Osteoblast (primary cell): ENCODE measurements at places on chromosomes 2 and 18. TPM values are rescaled to one million over a fixed set of nuclear protein-coding genes. Genes with fewer than 3 reads are reported as not detected.

Gene VWC2L
- not detected in 2 replicates for total RNA-seq

Gene HK2
- 74.6 and 76.4 TPM in 2 replicates for total RNA-seq

Gene ALPG
- total RNA-seq: not detected in 2 replicates

Gene OTOS
- total RNA-seq: not detected in 2 replicates

Gene RHBDD1
- 24.2 and 25.3 TPM in 2 replicates for total RNA-seq

Gene EPAS1
- 198 and 260 TPM in 2 replicates for total RNA-seq

Gene KYNU
- 5.9 and 10.9 TPM in 2 replicates for total RNA-seq

Gene ATP9B
- 27.7 and 29.3 TPM in 2 replicates for total RNA-seq

Gene CPLX4
- total RNA-seq: not detected in 2 replicates

Gene PCARE
- not detected in 2 replicates for total RNA-seq

Gene EFEMP1
- 1,402 and 1,564 TPM in 2 replicates for total RNA-seq

Gene DLGAP1
- not detected in 2 replicates for total RNA-seq

Gene KCNF1
- total RNA-seq: under 0.01 TPM in 1 of 2 replicates, not detected in the other

Gene LAMA3
- 8.3 and 33.3 TPM in 2 replicates for total RNA-seq

Gene LINC00305
- not detected in 2 replicates for total RNA-seq

Gene FOXD4L1
- under 0.01 and 0.29 TPM in 2 replicates for total RNA-seq

Gene PID1
- total RNA-seq: 9.8 and 11.8 TPM in 2 replicates

Gene NOL4
- total RNA-seq: not detected in 2 replicates

Gene RUFY4
- total RNA-seq: not detected in 2 replicates
